ENCODE measurements at places on chromosomes 13 and 19.
A peak's percentile ranks its signal among the peaks of the same experiment; 100 is the strongest.

GRCh38 chr13:66323745-66324347 lies 906.3 kb downstream of the PCDH9 start:
- DNase-seq: no peak

DNA sequence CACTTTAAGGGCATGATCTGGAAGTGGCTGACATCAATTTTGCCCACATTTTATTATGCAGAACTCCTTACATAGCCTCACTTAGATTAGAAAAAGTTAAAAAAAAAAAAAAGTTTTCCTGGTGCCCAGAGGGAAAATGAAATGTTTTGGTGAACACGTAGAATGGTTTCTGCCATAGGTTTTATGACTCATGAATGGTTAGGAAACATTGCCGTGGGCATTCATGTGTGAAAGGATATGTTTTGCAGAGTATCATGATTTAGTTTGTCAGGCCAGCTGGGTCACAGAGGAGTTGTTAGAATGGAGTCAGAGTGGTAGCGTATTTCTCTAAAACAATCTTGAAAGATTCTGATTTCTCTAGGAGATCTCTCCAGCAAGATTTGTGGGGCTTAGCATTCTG lies 133.8 kb downstream of the MRPL57 start:
- no peak for DNase-seq

GRCh38 chr13:76683854-76684253 lies 202.4 kb downstream of the KCTD12 start:
- DNase-seq: no peak

GRCh38 chr13:61728471-61728870 lies 312.8 kb upstream of the PCDH20 start:
- DNase-seq: no peak

DNA sequence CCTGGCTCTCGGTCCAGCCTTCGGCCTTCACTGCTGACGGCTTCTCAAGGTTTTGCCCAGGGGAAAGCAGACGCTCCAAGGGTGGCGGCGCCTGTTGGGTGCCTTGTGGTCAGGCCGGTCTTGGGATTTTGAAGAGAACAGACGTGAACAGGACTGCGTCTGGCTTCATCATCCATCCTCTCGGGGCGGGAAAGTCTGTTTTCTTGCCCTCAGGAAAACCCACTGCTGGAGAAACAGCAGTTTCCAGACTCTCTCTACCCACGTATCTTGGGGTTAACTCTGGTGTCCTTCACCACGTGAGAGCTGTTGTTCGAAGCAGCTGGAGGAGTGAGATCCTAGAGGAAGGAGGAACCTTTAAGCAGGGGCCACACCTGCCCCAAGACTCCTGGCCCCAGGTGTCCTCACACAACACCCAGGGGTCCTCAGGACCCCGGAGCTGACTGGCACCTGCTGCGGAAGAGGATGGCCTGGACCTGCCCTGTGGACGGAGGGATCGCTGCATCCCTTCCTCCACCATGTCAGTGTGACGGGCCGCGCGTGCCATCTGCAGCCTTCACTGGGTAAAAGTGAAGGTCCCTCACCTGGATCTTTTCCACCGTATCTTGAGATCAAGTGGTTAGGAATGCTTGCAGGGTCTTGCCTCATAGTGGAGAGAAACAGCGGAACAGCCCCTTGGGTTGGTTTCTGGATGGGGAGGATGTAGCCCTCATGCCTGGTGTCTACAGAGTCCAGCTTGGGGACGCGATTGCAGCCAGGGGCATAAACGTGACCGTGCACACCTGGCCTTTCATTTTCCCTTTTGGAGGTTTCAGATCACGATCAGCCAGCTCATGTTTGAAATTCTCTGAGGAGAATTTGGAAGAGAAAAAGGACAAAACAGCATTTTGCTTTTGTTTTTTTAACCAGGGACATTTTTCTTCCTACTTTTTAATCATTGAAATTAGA lies 69.5 kb upstream of the MCF2L start:
- no peak for DNase-seq

GRCh38 chr13:43908156-43909126 lies 28.7 kb downstream of the LACC1 start:
- no peak for DNase-seq

DNA sequence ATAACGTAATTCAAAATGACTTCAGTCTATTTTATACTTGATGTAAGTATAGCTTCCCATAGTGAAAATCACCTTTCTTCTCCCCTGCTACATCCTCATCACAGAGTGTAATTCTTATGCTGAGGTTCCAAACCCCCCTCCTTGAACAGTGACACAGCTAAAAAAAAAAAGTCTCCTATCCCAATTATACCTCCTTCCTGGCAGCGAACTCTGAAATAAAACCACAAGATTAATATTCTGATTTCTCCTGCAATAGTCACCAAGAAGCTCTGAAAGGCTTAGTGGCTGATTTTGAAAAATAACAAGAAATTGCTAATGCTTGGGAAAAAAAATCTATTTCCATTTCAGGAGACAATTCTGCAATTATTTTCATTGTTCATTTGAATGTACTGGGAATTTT lies 36.3 kb downstream of the EFNB2 start:
- no peak for DNase-seq

GRCh38 chr13:97432232-97432916 lies 1.6 kb upstream of the RAP2A start:
- no peak for DNase-seq

DNA sequence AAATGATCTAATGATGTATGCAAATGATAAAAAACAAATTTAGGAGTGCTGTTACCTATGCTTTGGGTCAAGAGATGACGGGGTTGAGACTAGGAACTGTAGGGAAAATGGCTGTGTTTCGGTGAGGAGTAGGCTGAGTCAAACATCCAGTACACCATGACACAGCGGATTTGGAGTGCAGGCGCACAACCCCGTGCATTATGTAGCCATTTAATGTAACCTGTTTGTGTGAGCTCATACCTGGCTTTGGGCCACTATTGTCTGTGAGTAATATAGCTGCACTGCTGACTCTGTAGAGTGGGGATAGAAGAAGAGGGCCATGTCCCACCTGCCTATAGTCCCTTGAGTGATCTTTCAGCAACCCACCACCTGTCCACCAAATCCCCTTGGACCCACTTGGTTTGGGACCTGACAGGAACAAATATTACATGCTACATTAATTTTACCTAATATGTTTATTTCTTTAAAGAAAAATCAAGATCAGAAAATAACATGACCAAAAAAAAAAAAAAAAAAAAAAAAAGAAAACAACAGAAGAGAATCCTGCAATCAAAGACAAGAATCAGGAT lies 95.5 kb upstream of the KLHL1 start:
- DNase-seq: no peak

DNA sequence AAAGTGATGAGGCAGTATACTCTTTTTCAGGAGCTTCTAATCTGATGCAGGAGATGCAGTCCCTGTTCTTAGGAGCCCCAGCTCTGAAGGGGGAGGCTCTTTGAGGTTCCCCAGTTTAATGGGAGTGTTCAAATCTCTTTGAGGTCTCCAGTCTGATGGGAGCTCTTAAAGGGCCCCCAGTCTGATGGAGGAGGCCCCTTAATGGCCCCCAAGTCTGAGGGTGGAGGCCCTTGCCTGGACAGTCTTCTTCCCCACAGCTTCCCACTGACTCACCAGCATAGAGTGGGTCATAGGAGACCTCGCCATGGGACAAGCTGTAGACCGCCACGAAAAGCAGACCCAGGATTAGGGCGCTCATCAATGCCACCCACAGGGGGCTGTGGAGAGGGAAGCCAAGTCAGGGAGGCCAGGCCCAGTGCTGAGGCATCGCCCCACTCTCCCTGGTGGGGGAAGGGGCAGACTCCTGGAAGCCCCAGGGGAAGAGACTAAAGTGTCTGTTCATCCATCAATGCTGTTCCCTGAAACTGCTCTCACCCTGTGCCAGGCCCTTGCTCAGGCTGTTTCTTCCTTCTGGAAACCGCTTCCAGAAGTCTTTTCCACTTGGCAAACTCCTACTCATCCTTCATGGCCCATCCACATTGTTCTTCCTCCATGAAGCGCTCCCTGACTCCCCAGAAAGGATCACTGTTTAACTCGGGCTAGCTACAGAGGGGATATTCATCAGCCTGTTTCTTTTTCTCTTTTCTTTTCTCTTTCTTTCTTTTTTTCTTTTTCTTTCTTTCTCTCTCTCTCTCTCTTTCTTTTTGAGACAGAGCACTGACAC lies 2.1 kb downstream of the TM6SF2 start:
- no peak for DNase-seq

DNA sequence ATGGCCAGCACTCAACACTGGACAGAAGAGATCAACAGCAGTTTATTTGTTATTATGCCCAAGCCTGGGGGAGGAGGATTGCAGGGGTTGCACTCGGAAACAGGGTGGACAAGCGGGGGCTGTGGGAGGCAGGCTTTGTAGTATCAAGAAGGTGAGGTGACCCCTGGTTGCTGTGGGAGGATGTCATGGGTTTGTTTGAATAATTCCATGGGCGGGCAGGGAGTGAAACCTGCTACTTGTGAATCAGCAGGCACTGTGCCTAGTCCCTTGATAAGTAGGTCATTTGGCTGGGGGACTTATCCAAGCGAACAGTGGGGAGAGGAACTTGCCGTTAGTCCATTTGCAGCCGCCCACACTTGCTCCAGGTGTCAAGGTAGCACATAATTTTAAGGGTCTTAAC lies 84.4 kb upstream of the KCTD15 start:
- DNase-seq: no peak

DNA sequence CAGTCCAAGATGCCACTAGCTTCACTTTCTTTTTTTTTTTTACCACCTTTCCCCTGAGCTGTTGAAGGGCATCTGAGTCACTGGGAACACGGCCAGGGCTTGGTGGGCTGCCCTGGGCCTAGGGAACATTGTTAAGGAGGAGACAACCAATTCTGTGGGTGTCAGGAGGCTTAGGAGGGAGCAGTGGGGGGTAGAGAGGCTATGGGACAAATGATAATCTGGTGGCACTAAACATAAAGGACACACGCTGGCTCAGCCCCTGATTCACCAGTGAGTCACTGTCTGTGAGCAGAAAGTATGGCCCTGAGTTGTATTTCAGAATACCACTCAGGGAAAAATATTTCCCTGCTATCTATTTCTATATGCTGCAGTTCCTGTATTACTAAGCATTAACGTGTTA lies 207.8 kb downstream of the DCLK1 start:
- no peak for DNase-seq

DNA sequence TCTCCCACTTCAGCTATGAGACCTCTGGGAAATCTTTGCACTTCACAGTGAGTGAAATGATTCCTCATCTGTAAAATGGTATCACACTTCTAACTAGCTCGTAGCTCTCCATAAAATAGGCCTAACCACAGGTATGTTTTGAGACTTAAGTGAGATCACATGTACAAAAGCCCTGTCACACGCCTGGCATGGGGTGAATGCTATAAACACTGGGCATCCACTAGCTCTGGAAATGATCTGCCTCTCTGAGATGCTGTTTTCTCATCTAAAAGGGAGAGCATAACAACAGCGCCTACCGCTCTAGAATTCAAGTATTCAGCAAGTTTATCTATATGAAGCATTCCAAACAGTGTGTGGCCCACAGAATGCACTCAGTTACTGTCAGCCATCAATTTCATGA lies 2.2 kb downstream of the AKT2 start:
- no peak for DNase-seq

- no peak for DNase-seq
Observed at GRCh38 chr19:56146904-56147303, 5.8 kb downstream of the ZNF444 start.

DNA sequence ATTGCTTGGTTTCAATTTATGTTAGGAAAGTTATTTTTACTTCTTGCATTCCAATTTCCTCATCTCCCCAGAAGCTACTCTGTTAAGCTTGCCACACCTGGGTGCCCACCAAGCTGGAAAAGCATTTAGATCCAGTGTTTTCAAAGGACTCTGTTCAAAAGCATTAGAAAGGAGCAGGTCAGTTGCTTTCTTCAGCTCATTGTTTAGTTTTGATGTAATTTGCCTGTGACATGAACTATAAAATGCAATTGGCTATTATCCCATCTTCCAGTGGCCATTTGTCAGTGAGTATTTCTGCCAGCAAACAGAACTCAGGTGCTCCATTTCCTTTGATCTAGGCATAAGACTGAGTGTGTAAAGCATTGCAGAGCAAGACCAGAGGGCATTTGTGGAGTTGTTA lies 46.7 kb upstream of the RNF113B start:
- DNase-seq: no peak

- no peak for DNase-seq
Observed at GRCh38 chr13:28872427-28873176, 52.5 kb downstream of the MTUS2 start.

GRCh38 chr19:2574971-2575630 lies 99.2 kb downstream of the GADD45B start:
- DNase-seq: no peak

GRCh38 chr13:33882804-33883203 lies 64.9 kb downstream of the RFC3 start:
- DNase-seq: no peak

GRCh38 chr13:71752775-71753513 lies 114.1 kb downstream of the DACH1 start:
- no peak for DNase-seq

- no peak for DNase-seq
Observed at GRCh38 chr13:36533806-36534205, 101.5 kb downstream of the CCNA1 start.

DNA sequence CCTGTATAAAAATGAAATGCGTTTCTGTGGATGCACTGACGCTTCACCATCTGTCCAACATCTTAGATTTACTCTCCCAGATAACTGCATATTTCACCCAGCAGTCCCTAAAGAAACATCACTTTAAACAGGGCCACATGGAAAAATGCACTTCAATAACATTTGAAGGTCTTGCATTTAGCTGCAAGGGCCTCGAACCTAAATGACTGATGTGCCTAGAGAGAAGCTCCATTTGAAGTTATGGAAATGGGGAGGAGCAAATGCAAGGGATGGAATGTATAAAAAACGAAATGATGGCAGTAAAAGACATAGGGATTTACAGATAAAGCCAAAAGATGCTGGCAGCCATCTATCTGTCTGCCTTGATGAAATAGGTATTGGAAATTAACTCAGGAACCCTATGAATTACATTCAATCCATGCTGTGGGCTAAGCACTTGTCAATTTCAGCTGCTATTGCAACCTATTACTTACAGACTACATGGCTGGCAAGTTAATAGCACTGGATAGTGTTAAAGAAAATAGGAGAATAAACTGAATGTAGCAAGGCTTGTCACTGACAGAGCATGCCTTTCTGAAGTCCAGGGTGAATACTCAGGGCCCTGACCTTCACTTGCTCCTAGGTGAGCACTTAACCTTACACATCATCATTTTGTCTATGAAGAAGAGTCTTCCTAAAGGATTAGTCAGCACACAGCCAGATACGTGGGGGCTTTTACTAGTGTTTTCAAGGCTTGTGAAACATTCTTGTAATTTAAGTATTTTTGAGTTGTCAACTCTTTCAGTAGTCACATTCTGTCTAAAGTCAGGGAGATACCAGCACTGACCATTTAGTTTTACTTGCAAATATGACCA lies 963.4 kb downstream of the PCDH17 start:
- no peak for DNase-seq

GRCh38 chr13:85564598-85564997 lies 234.6 kb downstream of the SLITRK6 start:
- no peak for DNase-seq

- DNase-seq: no peak
Observed at GRCh38 chr13:110850006-110850405, 64.9 kb downstream of the ANKRD10 start.

GRCh38 chr19:23547816-23548430 lies 139.1 kb downstream of the ZNF675 start:
- no peak for DNase-seq

GRCh38 chr13:48985756-48986155 lies 10.0 kb downstream of the FNDC3A start:
- DNase-seq: no peak

GRCh38 chr19:19661675-19662251 lies 1.7 kb downstream of the ATP13A1 start:
- DNase-seq: peak; percentile 80
